Germinal center (tissue), 1 donor: ENCODE measurements at places on chromosomes 5 and 9.

GRCh38 chr9:122106576-122106975 is 13.5 kb upstream of the TTLL11 start:
- no peak for DNase-seq

DNA sequence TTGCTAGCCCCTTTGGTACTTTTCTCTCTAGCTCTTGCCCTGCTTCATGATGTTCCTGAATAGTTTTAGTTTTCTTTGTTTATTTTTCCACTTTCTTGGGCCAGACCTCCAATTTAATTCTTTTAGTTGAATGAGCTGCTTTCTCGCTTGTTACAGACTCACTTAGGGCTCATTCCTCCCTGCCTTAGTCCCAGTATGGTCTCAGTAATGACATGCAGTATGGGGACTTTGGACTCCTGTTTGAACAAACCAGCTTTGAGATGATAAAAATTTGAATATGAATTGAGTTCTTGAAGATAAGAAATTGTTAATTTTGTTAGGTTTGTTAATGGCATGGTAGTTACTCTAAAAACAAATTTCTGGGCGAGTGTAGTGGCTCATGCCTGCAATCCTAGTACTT is 284.8 kb upstream of the DMRT1 start:
- DNase-seq, result no peak

GRCh38 chr9:118003240-118003639 is 299.0 kb downstream of the TLR4 start:
- DNase-seq, result no peak

DNA sequence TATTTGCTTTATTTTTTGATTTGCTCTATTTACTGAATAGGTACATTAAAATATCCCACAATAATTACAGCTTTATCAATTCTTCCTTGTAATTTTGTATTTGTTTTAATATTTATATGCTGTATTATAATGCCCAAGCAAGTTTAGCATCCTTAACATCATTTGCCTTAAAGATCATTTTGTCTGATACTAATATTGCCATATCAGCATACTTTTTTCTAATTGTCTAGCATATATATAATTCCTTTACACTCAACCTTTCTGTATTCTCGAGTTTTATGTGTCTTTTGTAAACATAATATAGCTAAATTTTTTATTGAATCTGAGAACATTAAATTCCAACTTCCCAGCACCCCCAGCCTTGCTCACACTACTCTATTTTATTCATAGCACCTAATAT is 64.7 kb downstream of the P4HA2 start:
- no peak for DNase-seq
